ENCODE measurements at places on chromosomes 2 and 18. TPM values are rescaled to one million over a fixed set of nuclear protein-coding genes. Genes with fewer than 3 reads are reported as not detected.

GRCh38 chr2:181785691-181786344 lies 105.5 kb upstream of the NEUROD1 start:
- DNase-seq, result no peak

DNA sequence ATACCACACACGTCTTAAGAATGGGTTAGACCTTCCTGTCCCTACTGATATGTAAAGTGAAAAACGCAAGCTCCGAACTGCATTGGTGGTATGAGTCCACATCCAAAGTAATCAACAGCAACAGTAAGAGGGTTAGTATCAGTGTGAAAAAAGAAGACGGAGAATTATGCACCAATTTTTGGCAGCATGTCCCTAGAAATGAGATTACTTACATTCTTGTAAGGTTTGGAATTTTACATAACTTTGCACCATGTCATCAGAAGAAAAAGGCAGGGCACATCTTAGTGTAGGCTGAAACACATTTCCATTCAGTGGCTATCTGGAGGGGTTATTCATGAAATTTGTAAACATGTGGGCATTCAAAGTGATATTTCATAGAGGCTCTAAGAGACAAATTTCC lies 88.2 kb downstream of the LONRF2 start:
- no peak for DNase-seq

The C2orf49 gene
- total RNA-seq, result 5.2 TPM

The ATP8B1 gene
- 12.1 TPM for total RNA-seq

All from left lobe of liver (tissue), 2 donors.